T-helper 1 cell (primary cell): ENCODE measurements at places on chromosomes 7 and 10.

DNA sequence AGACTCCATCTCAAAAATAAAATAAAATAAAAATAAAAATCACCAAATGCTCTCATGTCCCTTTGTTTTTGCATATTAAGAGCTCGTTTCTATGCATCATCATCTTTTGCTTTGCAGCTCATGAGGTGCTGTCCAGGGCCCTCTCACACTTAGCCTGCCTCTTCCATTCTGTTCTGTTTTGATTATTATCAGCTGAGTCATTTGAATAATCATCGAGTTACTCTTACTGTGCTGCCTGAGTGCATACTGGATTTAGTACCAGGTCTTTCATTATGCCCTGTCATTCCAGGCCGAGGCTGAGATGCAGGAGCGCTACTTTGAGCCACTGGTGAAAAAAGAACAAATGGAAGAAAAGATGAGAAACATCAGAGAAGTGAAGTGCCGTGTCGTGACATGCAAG lies 33.0 kb downstream of the UCMA start:
- DNase-seq = no peak

DNA sequence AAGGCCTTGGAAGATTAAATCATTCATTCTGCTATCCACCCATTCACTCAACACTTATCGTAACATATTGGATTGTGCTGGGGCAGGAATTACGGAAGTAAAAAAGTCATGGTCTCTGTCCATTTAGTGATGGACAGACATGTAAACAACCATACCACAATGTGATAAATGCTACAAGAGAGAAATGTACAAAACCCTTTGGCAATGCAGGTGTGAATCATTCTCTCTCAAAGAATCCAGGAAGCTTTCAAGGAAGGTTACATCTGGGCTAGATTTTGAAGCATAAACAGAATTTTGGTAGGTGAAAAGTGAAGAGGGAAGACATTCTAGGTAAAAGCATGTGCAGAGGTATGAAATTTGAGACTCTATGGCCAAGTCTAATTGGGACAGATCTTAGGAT lies 61.7 kb upstream of the KCNIP2 start:
- DNase-seq = no peak

DNA sequence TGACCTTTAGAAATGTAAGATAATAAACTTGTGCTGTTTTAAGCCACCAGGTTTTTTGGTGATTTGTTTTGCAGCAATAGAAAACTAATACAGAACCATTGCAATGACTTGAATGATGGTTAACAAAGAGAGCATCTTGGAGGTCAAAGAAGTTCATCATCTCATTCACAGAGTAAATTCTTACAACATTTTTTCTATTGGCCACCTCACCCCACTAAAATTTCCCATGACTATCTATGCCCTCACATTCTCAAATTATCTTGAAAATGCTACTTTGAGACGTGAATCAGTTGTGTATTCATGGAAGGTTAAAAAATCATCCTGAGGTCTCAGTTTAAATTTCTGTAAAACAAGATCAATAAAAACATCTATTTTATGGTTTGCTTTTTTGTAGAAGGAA lies 754.2 kb downstream of the SORCS1 start:
- no peak for DNase-seq

DNA sequence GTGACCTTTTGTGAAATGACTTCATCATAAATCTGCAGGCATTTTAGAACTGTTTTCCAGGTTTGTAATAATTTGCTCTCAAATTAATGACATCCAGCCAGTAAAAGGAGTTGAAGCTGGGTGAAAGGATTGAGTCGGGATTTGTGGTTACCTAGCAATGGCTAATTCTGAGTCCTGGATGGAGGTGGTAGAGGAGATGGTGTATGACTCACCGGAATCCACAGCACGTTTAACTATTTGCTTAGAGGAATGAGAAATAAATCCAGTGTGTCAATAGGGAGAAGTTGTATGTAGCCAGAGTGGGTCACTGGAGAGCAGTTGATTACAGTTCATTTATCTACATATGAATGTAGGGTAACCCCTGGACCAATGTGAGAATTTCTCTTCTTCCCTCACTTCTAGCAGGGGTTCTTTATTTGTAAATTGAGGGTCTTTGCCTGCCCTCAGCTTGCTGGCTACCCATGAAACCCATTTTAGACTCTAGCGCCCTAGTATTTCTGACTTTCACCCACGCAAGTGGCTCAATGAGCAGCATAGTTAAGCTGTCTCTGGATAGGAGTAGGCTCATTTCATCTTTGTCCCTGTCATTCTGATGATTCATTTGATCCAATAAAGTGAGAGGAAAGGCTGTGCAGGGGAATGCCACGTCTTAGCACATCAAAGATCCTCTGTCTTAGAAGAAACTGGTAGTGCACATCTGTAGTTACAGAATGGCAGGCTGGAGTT lies 547.8 kb downstream of the SORCS3 start:
- no peak for DNase-seq
